Stimulated activated CD4-positive, alpha-beta T cell treated with anti-CD3 and anti-CD28 coated beads, Interleukin-1b, Interleukin-23, amount 100 ng/mL, for 1 hour (primary cell): ENCODE measurements at places on chromosomes 1 and 21.

GRCh38 chr1:214418391-214418790 is 133.0 kb downstream of the PTPN14 start:
- no peak for DNase-seq

- DNase-seq = no peak
Measured at GRCh38 chr1:244180256-244180655, 129.2 kb downstream of the ZBTB18 start.

DNA sequence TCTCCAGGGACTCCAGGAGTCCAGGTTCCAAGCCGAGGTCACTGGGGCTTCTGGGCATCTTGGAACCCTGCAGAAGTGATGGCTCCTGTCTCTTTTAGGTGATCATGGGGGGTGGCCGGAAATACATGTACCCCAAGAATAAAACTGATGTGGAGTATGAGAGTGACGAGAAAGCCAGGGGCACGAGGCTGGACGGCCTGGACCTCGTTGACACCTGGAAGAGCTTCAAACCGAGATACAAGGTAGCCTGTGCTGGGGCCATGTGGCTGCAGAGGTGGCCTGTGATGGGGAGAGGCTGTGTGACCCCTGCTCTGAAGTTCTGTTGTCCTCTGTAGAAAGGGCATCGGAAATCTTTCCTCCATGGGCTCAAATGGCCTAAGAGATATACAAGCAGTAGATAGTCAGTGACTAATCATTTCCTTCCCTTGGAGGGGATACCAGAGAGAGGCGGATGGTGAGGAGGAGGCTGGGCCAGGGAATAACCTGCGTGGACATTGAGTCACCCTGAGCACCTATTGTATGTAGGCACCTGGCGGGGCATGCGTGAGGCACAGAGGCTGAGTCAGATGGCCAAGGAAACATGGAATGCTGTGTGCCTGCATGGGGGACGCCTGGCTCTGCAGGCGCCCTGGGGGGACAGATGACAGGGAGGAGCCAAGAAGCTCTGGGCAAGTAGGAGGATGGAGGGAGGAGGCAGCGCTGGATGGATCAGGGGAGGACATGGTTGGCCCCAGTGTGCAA is 59.0 kb downstream of the ALPL start:
- DNase-seq = no peak

GRCh38 chr1:241841691-241842090 is 6.3 kb upstream of the EXO1 start:
- DNase-seq = no peak

DNA sequence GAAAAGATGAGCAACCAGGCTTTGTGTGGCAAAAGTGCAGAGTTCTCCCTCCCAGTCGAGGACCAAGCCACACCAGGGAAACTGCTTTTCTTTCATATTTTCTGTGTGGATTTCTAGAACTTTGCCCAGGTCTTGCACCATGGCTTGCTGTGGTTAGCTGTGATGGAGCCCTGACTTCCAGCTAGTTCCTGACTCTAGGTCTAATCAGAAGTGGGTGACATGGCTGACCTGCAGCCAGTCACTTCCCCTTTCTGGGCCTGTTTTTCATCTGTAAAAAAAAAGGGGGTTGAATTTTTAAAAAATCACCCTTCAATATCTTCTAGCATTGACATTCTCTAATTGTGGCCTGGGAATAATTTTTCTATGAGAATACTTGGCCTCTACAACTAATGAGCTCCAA is 491.2 kb upstream of the USP24 start:
- no peak for DNase-seq

GRCh38 chr1:177517546-177517945 is 346.8 kb downstream of the BRINP2 start:
- no peak for DNase-seq

DNA sequence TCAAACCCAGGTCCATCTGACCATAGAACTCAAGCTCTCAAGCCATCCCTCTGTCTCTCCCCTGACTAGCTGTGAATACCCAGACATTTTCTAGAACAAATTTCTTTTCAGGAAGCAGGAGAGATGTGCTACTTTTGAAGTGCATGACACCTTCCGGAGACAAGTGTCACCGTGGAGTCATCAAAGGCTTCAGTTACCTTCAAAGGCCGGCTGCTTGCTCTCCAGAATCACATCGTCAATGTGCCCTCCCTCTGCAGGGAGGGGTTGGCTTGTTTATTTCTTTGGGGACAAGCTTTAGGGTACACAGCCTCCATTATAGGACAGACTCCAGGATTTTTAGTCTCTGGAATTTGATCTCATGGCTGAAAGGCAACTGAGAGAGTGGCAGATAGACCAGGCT is 37.7 kb upstream of the IGSF21 start:
- DNase-seq = no peak

DNA sequence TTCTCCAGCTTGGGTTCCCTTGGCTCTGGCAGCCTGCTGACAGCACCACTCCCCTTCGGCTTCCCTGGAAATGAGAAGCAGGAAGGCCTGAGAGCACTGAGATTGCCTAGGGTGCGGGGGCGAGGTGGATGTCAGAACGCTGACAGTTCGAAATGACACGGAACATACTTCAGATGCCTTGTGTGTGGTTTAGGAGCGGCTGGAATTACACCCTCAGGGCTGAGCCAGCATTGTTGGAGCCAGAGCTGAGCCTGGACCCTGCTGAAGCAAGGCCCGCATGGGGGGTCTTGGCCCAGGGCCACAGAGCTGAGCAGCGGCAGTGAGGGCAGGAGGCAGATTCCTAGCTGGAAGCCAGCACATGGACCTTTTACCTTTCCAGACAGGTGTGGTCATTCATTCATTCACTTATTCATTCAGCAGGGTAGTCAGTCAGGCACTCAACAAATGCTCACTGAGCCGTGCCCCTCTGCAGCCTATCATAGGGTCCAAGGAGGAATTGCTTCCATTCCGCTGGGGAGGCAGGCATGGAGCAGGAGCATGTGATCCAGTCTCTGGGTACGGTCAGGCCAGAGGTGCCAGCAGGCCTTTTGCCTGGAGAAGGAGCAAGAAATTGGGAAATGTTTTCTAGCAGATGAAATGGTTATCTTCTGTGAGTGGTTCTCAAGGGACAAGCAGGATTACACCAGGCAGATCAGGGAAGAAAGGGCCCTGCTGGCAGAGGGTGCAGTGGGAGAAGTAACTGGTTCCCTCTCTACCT is 6.6 kb upstream of the FOXE3 start:
- no peak for DNase-seq

DNA sequence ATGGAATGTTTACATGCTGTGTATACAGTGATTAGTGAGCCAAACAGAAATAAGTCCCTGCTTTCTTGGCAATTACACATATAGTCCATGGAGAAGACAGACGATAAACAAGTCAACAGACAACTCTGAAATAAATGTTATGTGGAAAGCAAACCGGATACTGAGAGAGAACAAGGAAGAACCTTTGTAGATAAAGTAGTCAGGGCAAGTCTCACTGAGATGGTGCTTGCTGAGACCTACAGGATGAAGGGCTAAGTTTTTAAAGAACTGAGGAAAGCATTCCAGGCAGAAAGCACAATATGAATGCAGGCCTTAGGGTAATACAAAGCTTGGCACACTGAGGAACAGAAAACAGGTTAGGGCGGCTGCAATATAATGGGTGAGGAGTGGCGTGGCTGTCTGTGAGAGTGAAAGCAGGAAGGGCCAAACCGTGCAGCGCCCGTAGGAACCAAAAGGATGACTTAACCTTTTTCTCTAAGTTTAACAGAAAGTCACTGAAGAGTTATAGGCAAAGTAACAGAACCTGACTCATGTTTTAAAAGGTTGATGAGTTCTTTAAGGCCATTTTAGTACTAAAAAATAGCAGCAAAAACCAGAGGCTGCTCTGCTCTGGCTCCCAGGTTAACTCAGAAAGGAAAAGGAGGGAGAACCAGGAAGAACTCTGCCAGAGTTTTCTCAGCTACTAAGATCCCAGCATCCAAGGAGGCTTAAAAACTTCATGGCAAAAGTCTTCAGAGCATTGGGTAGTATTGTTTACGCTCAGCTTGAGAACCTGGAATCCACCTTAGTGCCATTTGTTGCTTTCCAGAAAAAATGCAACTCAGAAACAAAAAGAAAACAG is 8.7 kb upstream of the TTF2 start:
- DNase-seq = no peak

GRCh38 chr1:19628879-19629278 is 15.2 kb upstream of the NBL1 start:
- DNase-seq = no peak

- DNase-seq = peak; percentile 86
Measured at GRCh38 chr1:109546311-109547109, 1.9 kb upstream of the GNAI3 start.

DNA sequence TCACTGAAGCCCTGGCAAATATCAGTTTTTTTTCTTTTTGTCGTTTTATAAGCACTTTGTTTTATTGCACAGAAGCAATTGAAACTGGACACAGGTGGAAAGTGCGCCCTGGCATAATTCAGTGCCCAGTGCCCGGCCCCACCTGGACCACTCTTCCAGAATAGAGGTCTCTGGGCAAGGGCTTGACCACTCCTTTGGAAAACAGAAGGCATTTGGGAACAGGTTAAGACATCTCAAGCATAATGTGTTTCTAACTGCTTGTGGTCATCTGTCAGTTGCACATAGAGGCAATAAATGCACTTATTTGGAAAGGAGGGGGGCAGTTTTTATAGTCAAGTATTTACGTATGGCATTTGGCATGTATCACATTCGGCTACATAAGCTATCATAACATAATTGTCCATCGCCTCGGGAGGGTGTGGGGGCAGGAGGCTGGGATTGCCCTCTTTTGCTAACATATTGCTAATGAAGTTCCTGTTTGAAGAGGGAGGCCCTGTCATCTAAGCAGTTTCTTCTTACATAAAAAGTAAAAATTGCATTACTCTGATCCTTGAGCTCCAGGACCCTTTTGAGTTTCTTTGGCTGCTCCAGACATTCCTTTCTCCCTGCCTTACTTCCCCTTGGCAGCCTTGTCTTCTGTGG is 14.7 kb upstream of the CD2 start:
- no peak for DNase-seq

- no peak for DNase-seq
Measured at GRCh38 chr1:156388174-156389137, 19.4 kb downstream of the RHBG start.

DNA sequence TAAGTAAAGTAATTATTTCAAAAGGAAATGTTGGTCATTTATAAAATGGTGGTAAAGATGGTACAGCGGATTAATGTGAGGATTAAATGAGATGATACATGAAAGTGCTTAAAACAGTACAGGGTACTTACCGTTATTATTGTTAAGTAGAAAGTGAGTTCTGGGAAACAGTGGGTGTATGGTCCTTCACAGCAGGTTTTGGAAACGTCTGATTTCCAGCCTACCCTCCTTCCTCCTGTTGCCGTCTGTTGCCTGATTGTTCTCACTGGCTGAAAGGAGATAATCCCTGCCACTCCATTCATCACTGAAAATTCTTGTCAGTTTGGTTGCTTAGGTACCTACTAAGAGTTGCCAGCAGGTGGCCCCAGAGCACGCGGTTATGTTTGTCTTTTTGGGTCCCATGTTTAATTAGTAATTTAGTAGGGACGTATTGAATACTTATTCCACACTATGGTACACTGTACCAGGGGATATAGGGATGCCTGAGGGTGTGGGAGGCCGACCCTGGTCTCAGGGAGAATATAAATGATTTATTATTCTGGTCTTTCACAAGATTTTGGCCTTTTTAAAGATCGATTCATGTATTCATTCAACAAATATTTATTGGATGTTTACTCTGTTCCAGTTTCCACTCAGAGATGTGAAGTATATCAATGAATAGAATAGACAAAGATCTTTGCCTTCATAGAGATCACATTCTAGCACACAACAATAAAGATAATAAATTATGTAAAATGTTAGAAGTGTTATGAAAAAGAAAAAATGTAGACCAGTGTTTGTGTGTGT is 30.8 kb upstream of the RPTN start:
- peak; percentile 18 for DNase-seq

DNA sequence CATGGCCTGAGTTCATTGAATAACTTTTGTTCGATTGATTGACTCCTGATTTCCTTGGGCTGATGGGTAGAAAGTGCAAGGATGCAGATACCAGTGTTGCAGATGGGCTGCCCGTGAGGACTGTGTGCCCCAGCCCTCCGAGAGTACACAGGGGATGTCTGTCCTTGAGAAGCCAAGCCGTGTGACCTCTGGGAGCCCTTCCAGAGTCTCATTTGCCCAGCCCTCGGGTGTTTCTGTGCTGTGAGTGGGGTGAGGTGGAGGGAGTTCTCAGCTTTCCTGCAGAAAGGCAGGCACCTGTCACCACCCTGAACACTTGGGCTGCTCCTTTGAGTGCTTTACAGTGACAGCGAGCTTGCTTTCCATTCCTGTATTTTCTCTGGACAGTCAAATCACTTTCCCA is 96.4 kb upstream of the CACNA1E start:
- no peak for DNase-seq

GRCh38 chr1:208460823-208461222 is 216.6 kb upstream of the PLXNA2 start:
- no peak for DNase-seq
